Thoracic aorta (tissue), 2 donors: ENCODE measurements at places on chromosomes 3 and 15. TPM values are rescaled to one million over a fixed set of nuclear protein-coding genes. Genes with fewer than 3 reads are reported as not detected.
A peak's percentile ranks its signal among the peaks of the same experiment; 100 is the strongest.

Gene KNG1
- not detected for total RNA-seq

Gene SEC22C
- total RNA-seq = 55.0 TPM

- H3K36me3 ChIP-seq = no peaks in the 10 kb centered on the region
- no peak for DNase-seq
- no peaks in the 10 kb centered on the region for H3K27me3 ChIP-seq
These were observed 28.3 kb downstream of the PTH1R start for GRCh38 chr3:46905661-46906451.

DNA sequence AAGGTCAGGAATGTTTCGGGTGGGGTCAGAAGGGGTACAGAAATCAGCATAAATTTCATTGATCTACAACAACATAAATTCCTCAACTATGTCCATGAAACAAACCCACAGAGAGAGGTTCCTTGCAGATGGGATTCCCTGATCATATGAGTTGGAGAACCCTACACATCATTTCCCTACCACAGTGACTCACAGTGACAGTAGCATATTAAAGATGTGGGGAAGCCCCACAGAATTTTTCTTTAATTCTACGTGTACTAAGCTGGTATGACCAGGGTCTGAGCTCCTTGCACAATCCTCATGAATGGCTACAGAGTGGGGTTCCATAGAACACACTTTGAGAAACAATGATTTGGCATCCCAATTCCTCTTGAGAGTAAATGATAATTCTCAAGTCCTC lies 116.9 kb upstream of the RAD18 start:
- no peak overlapping the region for H3K4me3 ChIP-seq
- H3K36me3 ChIP-seq = no peaks in the 10 kb centered on the region
- no peak for DNase-seq

- no peaks in the 10 kb centered on the region for H3K4me1 ChIP-seq
- no peaks in the 10 kb centered on the region for H3K36me3 ChIP-seq
- DNase-seq = no peak
- no peak overlapping the region for H3K4me3 ChIP-seq
These were observed 307.0 kb upstream of the THBS1 start for GRCh38 chr15:39273717-39274411.

DNA sequence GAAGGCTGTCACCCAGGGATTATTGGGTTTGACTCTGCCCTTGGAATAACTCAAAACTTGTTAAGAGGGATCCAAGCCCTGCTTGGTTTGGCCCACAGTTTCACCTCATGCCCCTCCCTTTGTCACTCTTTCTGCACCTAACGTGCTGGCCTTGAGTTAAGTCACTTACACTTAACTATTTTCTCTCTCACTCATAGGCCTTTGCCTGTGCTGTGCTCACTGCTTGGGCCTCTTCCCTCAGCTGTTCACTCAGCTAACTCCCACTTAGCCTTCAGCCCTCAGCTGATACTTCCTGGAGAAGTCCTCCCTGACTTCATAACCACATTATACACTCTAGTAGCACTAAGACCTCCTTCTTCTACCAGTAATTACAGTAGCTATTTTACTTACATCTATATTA lies 133.3 kb downstream of the CMSS1 start:
- DNase-seq = no peak
- H3K27ac ChIP-seq = peak overlapping the region; percentile 56
- H3K4me1 ChIP-seq = peaks cover 12% of the 10 kb centered on the region
- no peaks in the 10 kb centered on the region for H3K36me3 ChIP-seq
- no peak overlapping the region for H3K4me3 ChIP-seq

GRCh38 chr3:106711650-106712049 lies 665.6 kb upstream of the CCDC54 start:
- H3K27ac ChIP-seq = no peak overlapping the region
- H3K36me3 ChIP-seq = no peaks in the 10 kb centered on the region
- H3K4me1 ChIP-seq = no peaks in the 10 kb centered on the region
- DNase-seq = no peak
- H3K4me3 ChIP-seq = no peak overlapping the region

- no peaks in the 10 kb centered on the region for H3K27me3 ChIP-seq
- DNase-seq = no peak
- no peaks in the 10 kb centered on the region for H3K36me3 ChIP-seq
- no peak overlapping the region for H3K27ac ChIP-seq
- no peak overlapping the region for H3K4me3 ChIP-seq
These were observed 561.9 kb upstream of the TGFBR2 start for GRCh38 chr3:30044515-30044914.

DNA sequence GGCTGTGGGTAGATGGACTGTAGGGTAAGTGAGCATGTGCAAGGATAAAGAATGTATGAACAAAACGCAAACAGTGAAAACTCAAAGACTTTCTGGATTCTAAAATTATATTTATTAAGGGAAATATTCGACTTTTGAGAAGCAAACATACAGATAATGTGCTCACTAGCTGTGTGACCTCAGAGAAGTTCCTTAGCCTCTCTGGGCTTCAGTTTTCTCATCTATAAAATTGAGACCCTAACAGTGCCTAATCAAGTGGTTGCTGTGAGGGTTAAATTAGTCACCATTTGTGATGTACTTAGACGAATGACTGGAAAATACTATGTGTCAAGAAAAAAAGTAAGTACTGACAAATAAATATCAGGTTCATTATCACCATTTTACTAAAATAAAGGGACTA lies 261.7 kb downstream of the MAGI1 start:
- DNase-seq = no peak
- H3K4me1 ChIP-seq = peaks cover 14% of the 10 kb centered on the region
- no peaks in the 10 kb centered on the region for H3K36me3 ChIP-seq
- no peak overlapping the region for H3K4me3 ChIP-seq
- H3K27me3 ChIP-seq = no peaks in the 10 kb centered on the region

Gene GHRL
- 0.54 TPM for total RNA-seq

DNA sequence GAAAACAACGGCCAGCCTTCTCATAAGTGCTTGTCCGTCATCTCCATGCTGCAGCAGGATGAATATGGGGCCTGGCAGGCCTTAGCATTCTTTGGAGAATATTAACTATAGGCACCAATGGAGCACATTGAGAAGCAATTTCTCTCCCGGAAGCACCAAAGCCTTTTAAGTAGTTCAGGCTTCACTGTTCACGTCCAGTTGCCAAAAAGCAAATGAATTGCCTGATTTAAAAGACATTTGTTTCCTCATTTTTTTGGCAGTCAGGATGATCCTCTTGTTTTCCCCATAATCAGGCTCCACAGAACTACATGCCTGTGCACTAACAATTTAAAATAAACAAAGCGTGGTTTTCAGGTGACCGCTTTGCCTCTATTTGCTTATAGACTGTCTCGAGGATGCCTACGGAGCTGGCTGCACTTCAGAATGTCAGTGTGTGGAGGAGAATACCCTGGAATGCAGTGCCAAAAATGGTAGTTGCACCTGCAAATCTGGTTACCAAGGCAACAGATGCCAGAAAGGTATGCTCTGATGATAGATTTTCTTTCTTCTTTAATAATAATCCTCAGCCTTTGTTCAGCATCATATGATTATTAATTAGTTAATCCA lies 725.2 kb upstream of the GOLIM4 start:
- no peak for DNase-seq
- H3K4me1 ChIP-seq = no peaks in the 10 kb centered on the region
- H3K4me3 ChIP-seq = no peak overlapping the region
- no peaks in the 10 kb centered on the region for H3K36me3 ChIP-seq

Gene CTXND1
- total RNA-seq = 0.14 TPM

DNA sequence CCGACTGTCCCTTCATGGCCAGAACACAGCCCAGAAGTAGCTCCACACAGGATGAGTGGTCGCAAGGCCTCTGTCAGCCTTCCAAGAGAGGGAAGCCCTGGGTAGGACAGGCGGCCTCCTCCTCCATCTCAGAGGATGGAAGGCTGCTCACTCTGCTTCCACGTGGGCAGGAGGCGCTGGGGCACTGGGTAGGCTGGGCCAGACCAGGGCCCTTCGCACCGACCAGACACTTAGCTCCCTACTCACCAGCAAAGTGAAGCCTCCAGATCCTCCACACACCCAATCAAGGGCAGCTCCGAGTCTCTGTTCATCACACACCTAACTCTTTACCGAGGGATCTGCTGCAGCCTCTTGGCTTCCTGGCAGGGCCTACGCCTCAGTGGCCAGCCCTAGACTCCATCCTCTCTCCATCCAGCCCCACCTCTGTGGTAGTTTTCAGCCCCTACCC lies 24.3 kb upstream of the PLXNA1 start:
- no peaks in the 10 kb centered on the region for H3K36me3 ChIP-seq
- H3K27ac ChIP-seq = no peak overlapping the region
- peaks cover 28% of the 10 kb centered on the region for H3K4me1 ChIP-seq
- no peak for DNase-seq

GRCh38 chr3:184185461-184186183 lies 377 bp upstream of the ABCF3 start:
- peak overlapping the region; percentile 71 for H3K27ac ChIP-seq
- peaks cover 61% of the 10 kb centered on the region for H3K36me3 ChIP-seq
- H3K27me3 ChIP-seq = no peaks in the 10 kb centered on the region
- peak overlapping the region; percentile 87 for H3K4me3 ChIP-seq

Gene EPHB1
- 0.68 TPM for total RNA-seq

GRCh38 chr3:179036226-179036625 lies 35.4 kb downstream of the ZMAT3 start:
- H3K27ac ChIP-seq = no peak overlapping the region
- H3K4me1 ChIP-seq = peaks cover 3% of the 10 kb centered on the region
- no peaks in the 10 kb centered on the region for H3K36me3 ChIP-seq
- no peaks in the 10 kb centered on the region for H3K27me3 ChIP-seq
- H3K4me3 ChIP-seq = no peak overlapping the region

GRCh38 chr15:38589502-38589901 lies 24.9 kb upstream of the RASGRP1 start:
- H3K27ac ChIP-seq = no peak overlapping the region
- no peaks in the 10 kb centered on the region for H3K27me3 ChIP-seq
- no peak overlapping the region for H3K4me3 ChIP-seq
- H3K36me3 ChIP-seq = no peaks in the 10 kb centered on the region
- no peaks in the 10 kb centered on the region for H3K4me1 ChIP-seq
- no peak for DNase-seq

DNA sequence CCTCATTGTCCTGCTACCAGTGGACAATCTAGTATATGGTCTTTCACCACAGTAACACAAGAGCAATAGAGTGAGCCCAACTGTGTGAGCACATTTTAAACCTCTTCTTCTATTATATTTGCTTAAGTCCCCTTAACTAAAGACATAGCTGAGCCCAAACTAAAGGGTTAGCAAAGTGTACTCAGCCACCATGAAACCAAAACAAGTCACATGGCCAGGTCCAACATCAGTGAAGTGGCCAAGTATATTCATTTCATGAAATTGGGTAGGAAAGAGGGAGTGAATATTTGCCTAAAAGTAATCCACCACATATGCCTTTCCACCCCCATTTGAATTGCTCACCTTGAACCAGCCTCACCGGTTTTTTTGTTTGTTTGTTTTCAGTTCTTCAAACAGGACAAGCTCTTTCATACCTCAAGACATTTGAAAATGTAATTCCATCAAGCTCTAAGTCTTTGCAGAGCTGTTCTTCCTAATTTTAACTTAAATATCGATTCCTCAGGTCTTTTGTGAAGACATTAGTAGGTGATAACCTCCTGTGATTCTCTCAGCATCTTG lies 327.0 kb upstream of the SEMA6D start:
- DNase-seq = no peak
- H3K4me1 ChIP-seq = no peaks in the 10 kb centered on the region

DNA sequence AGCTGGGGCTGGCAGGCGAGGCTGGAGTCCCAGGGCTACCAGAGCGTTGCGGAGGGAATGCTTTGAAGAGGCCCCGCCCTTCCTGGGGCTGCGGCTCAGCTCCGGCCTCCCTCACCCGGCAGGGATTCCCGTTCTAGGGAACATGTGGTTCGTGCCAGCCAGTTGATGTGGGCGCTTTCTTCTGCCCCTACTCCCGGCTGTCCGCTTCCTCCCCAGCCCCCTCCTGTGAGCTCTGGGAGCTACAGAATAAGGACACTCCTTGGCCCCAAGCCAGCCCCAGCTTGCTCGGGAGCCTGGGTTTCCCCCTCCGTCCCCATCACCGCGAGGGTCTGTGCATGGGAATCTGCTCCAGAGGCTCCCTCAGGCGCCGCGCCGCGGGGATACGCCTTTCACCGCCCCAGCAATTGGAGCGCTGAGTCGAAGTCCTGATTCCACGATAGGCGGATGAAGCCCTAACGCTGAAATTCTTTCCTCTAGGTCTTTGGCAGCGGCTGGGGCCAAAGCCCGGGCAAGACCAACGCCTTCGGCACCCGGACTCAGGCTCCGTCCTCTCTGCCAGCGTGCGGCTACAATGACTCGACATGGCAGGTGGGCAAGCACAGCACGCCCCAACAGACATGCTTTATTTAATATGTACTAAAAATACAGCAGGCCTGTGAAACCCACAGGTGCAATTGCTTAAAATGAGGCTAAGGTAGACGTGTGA lies 69.5 kb downstream of the KLF15 start:
- no peaks in the 10 kb centered on the region for H3K36me3 ChIP-seq
- peak; percentile 24 for DNase-seq
- H3K27me3 ChIP-seq = no peaks in the 10 kb centered on the region
- peaks cover 26% of the 10 kb centered on the region for H3K4me1 ChIP-seq
- peak overlapping the region; percentile 91 for H3K27ac ChIP-seq

GRCh38 chr15:73602446-73602843 lies 30.7 kb downstream of the NPTN start:
- H3K36me3 ChIP-seq = no peaks in the 10 kb centered on the region
- H3K27me3 ChIP-seq = no peaks in the 10 kb centered on the region
- peak overlapping the region; percentile 6 for H3K27ac ChIP-seq
- peaks cover 91% of the 10 kb centered on the region for H3K4me1 ChIP-seq
- no peak overlapping the region for H3K4me3 ChIP-seq

- H3K27me3 ChIP-seq = no peaks in the 10 kb centered on the region
- no peak for DNase-seq
- H3K36me3 ChIP-seq = peaks cover 16% of the 10 kb centered on the region
These were observed 2.4 kb upstream of the RPL29 start for GRCh38 chr3:51997935-51998596.

Gene SERPINI2
- total RNA-seq = not detected

GRCh38 chr15:101204739-101205535 lies 46.9 kb downstream of the CHSY1 start:
- H3K36me3 ChIP-seq = no peaks in the 10 kb centered on the region
- no peak for DNase-seq
- H3K4me1 ChIP-seq = peaks cover 96% of the 10 kb centered on the region
- H3K27ac ChIP-seq = no peak overlapping the region

Gene EPHB3
- 5.0 TPM for total RNA-seq

DNA sequence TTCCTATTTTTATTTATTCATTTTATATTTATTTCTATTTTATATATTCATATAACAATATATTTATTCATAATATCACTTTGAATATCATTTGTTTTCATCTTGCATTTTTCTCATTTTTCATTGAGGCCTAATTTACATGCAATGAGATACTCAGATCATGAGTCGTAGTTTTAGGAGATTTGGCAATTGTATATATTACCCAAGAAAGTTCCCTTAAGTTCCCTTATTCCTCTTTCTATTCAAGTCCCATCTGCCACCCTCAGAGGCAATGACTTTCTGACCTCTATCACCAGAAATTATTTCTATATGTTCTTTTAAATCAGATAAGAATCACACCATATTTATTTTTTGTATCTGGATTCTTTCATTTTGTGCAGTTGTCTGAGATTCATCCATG lies 329.1 kb upstream of the TPRG1 start:
- H3K27ac ChIP-seq = no peak overlapping the region
- H3K27me3 ChIP-seq = no peaks in the 10 kb centered on the region
- no peak for DNase-seq
- no peaks in the 10 kb centered on the region for H3K36me3 ChIP-seq
